ENCODE measurements at places on chromosomes 12 and 14.
A peak's percentile ranks its signal among the peaks of the same experiment; 100 is the strongest.

DNA sequence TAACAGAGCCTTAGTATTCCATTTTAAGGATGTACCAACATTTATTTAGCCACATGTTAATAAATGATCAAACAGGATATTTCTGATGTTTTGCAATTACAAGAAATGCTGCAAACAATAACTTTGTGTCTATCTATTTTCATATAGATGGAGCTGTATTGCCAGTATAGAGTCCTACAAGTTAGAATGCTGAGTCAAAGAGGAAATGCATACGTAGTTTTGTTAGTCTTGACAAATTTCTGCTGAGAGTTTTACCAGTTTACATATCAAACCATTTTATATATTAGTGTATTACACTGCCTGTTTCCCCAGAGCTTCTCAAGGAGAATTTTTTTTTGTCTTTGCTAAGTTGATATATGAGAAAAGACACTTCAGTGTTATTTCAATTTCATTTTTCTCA, 541.7 kb downstream of the SLC16A7 start:
- DNase-seq = no peak

DNA sequence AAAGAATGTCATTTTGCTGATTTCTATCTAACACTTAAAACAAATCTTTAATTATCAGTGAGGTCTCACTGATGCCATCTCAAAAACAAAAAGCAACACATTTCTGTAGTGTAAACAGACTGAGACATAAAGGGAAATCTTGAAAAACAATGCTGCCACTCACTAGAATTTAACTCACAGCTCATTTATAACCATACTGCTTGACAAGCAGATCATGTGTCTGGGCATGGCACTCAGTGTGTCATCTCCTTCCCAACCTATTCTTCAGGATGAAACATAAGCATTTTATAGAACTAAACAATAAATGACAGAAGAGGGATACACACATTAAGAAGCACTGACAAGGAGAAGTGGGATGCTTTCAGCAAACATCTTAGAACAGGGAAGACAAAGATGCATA, 22.4 kb downstream of the ATF7 start:
- DNase-seq = no peak

GRCh38 chr12:113245695-113246477, 24.6 kb downstream of the TPCN1 start:
- DNase-seq = no peak

GRCh38 chr14:67313153-67313552, 46.5 kb downstream of the ATP6V1D start:
- DNase-seq = no peak

DNA sequence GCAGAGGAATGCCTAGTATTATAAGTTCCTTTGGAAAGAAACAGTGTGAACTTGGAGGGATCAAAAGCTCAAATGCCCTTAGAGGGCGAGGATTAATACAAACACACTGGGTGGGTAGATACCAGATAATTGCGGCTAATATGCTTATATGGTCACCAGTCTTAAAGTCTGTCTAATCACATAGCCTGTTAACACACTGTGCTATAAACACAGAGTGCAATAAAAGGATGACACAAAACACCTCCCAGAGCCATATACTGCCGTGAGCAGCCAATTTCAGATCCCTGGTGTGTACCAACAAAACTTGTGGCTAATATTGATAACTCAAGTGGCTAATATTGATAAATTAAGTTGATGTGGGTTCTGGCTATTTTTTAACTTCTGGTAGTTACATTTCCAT, 1.7 kb upstream of the IL26 start:
- no peak for DNase-seq

GRCh38 chr14:74705613-74706500, 7.0 kb downstream of the AREL1 start:
- no peak for DNase-seq

DNA sequence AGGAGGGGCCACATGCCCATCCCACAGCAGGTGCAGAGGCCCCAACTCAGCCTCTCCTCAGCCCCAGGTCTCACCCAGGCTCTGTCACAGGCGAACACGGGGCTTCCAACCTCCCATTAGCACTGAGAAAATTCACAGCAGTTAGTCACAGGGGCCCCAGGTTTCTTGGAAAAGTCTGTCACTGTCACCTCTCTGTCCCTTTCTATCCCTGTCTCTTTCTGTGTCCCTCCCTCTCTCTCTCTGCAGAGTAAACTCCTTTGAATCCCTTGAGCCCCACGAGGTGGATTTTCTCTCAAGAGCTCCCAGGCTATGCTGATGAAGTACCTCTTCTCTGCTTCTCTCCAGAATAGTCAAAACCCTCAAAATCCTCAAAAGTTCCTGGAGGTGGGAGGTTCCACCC, 14.0 kb upstream of the ENDOU start:
- DNase-seq = no peak

DNA sequence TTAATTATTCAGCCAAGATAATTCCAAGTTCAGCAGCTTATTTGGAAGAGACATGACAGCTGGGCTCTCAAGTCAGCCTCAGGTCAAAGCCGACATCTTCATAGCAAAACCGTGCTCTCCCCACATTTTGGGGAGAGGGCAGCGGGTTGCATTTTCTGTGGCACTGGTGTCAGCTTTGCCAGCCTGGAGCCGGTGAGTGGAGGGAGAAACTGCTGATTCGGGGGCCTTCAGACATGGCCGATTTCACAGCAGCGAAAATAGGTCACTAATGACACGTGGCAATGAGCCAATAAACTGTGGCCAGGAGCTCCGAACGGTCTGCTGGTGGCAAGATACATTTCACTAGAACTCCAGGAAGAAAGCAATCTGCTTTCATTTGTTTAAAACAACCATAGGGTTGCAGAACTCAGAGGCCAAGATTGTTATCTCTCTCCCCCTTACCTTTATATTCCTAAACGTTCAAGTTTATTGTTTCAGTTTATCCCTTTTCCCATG, 173.2 kb downstream of the CAND1 start:
- no peak for DNase-seq

- DNase-seq = no peak
Observed at GRCh38 chr14:59823179-59823578, 47.4 kb downstream of the RTN1 start.

DNA sequence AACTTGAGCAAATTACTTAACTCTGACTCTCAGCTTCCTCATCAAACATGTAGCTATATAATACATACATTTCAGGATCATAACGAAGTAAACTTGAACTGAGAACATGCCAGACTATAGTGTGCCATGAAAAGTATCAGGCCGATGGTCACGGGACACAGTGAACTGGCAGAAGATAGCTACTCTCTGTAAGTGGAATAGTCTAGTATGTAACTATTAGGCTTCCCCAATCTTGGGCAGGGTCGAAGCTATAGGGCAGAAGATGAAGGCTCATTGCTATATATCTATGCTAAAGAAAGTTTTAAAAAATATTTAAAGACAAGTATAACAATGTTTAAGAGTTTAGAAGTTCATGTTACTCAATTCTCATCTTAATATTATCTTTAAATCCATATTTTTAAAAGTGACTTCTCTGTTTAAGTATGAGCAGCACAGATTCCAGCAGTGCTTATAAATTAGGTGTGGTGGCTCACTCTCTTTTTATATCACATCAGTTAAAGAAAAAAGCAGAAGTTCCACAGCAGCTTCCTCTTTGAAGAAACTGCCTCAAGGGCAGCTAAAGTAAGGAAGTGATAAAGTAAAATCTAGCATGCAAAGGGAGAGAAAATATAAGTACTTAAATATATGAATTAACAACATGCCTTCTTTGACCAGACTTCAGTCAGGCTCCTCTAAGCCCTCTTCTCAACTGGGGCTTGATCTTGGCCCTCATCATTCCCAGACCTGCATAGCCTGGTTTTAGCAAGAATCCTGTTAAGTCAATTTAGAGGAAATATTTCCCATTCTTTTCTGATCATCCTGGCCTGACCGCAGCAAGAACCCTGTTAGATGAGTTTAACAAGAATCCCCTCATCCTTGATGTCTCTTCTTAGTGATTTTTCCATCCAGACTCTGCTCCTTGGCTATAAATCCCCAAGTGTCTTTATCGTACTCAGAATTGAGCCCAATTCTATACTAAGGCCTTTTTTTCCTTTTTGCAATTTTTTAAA, 8.4 kb upstream of the GLIPR1 start:
- DNase-seq = no peak

DNA sequence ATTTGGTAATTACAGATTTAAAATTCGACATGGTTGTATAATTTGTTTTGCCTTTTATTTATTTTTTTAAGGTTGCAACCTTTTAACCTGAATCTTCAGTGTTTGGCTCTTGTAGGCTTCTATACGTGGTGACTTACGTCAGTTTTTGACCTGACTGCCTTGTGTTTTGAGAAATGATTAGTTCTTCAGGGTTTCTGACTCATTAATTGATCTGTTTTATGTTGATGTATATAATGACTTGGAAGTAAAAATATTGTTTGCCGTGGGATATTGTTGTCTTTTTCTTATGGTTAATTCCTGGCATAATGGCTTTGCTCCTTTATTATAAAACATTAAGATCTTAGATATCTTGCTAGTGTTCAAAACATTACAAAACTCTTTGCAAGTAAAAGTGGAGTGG, 2.5 kb downstream of the RASSF8 start:
- DNase-seq = no peak

DNA sequence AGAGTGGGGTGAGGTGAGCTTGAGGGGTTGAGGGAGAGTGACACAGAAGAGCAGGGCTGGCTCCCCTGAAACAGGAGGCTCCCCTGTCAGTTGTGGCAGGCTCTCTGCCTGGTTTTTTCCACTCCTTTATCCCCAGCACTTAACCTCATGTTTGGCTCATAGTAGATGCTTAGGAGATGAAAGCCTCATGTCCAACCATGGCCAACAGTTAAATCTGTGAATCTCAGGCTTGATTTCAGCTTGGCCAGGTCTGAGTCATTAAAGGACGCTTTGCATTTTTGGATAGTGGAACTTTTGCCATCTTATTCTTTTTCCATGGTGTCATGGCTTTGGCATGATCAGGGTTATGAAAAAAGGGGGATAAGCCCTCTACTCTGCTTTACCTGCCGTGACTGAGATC, 117.2 kb downstream of the CACNA1C start:
- DNase-seq = no peak

- DNase-seq = no peak
Observed at GRCh38 chr12:27002141-27002540, 12.0 kb downstream of the TM7SF3 start.

DNA sequence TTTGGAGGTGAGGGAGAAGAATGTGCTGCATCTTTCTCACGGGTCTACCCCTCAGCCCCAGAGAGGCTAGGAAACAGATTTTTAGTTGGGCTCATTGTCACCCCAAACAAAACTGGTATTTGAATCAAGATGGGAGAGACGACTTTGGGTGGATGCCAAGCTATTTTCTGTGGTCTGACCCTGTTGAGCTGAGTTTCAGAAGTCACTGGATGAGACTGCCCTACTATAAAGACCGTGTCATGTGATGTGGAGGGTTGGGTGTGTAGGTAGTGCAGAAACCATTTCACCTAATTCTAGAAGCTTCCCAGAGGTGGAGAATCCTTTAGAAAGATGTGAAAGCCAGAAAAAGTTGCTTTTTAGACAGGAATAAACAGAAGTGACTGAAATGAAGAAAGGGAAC, 60.2 kb downstream of the IFT43 start:
- no peak for DNase-seq

DNA sequence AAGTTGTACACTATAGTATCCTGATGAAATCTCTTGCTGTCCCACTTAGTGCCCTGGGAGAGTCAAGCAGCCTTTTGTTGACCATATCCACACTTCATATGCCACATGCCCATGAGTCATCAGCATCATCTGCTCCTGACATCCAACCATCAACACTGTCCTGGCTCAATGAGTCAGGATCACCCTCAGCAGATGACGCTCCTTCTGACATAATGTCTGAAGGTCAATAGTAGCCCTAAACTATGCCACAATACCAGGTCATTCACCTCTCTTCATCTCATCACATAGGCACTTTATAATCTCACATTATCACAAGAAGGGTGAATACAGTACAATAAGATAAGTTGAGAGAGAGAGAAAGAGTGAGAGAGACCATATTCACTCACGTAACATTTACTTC, 369.0 kb upstream of the FAR2 start:
- DNase-seq = peak; percentile 43

GRCh38 chr14:103316721-103317121, 17.3 kb upstream of the EIF5 start:
- no peak for DNase-seq

DNA sequence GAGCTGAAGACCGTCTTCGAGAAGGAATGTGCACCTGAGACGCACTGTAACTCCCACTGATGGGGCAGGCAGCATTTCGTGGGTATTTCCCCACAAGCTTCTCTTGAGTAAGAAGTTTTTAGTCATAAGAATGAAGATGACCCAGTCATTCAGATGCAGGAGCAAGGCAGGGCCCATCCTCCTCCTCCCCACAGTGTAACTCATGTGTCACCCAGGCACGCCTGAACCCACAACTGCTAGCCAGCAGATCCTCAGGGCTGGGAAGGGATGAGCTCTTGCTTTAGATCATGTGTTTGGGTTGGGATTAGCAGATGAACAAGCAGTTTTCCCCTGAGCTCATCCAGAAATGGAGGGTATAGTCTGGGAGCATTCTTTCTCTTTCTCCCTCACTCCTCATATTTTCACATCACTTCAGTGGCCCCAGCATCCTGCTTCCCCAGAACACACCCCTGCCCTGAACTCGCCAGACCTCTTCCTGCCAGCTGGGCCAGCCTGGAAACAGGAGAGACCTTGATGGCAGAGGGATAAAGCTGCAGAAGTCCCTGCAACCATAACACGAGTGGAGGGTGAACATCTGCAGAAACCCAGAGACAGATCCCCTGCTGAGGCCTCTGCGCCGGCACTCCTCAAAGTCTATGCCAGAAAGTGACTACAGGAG, 73.3 kb downstream of the B4GALNT3 start:
- no peak for DNase-seq

DNA sequence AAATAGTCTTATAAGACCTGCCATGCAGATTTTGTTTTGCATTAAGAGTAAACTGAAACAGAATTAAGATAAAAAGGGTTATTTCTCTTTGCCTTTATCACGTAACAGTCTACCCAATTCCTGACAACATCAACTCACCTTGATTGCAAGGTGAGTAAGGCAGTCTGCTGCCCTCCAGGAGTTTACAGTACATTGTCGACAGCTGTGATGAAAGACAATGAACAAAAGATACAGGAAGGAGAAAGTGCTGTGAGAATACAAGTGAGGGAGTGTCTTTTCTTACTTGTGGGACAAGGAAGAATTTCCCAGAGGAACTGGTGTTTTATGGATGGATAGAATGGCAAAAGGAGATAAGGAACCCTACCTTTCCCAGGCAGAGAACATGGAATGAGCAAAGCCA, 101.0 kb downstream of the RTN1 start:
- DNase-seq = no peak

GRCh38 chr12:65868133-65868705, 43.9 kb downstream of the HMGA2 start:
- no peak for DNase-seq

DNA sequence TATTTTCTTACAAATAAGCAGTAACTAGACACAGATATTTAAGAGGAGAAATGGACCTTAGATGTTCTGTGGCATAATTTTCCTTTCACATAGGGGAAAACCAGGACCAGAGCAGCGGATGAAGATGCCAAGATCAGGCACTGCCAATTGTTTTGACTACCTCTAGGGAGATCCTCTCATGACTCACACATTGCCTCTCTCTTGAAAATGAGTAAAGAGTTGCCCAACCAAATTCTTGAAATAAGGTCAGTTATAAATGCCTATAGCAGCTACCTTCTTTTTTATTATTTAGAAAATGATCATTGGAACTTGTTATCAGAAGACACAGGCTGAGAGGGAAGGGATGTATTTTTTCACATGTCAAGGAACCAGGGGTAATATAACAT, 263.4 kb upstream of the PLEKHG7 start:
- peak; percentile 99 for DNase-seq

GRCh38 chr12:94401326-94401725, 58.3 kb downstream of the CEP83 start:
- no peak for DNase-seq

- peak; percentile 24 for DNase-seq
Observed at GRCh38 chr14:34722723-34723545, 8.5 kb upstream of the CFL2 start.

Measured in T1000 (cell line).